NCI-H345 (cell line): ENCODE measurements at places on chromosomes 12 and 14.

DNA sequence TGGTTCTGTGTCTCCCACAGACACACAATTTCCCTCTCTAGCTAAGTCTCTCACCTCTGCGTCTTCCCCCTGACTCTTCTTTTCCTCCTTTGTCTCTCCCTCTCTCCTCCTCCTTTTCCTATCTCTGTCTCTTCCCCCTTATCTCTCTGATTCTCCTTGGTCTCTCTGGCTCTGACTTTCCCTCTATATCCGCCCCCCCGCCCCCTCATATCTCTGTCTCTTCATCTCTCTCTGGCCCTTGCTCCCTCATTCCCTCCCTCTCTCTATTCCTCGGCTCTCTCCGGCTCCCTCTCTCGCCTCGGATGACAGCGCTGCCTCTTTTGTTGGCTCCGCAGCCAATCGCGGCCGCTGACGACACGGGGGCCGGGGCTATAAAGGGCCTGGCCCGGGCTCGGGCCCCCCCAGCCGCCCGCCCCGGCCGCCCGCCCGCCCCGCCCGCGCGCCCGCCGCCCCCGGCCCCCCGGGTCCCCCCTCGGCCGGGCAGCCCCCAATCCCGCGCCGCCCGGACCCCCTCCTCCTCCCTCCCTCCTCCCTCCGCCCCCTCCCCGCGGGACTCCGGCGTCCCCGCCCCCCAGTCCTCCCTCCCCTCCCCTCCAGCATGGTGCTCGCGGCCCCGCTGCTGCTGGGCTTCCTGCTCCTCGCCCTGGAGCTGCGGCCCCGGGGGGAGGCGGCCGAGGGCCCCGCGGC is at the start of gene GDF11:
Gene GDF11, plus strand, starts transcription at position 404 of the 687 bp plus-strand sequence. Its CDS starts 195 bp downstream, at position 599.
- DNase-seq = peak; percentile 81

DNA sequence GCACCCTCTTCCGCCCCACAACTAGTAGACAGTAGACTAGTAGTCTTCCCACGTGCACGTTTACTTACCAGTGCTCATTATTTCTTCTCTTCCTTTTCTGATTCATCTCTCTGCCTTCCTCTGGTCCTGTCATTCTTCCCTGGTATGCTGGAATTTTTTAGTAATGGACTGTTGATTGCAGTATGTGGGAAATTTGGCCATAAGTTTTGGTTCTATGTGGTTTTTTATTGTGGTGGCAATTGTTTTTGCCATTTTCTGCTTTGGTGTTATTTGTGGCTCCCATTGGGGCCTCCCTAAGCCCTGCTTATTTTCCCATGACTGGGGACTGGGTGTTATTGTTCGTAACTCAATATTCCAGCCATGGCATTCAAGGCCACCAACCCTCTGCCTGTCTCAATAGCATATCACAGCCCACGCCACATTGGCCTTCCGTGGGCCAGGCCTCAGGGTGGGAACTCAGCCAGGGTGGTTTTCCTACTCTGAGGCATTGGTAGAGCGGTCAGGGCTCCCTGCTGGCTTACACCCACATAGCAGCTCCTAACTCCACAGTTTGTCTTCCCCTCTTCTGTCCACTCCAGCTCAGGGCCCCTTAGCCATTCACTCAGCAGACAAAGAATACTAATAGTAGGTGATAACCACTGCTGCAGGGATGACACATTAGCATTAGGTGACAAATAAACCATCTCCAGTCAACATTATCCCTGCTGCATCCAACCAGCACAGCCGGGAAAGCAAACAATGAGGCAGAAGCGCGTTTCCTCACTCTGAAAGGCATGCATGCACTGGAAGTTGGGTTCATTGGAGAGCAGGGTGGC is 321.5 kb downstream of the CACNA1C start:
- no peak for DNase-seq

GRCh38 chr14:37340353-37340752 is 142.6 kb downstream of the MIPOL1 start:
- no peak for DNase-seq

GRCh38 chr12:76883811-76884210 is 5.0 kb upstream of the CSRP2 start:
- DNase-seq = no peak

- no peak for DNase-seq
Observed at GRCh38 chr14:74599321-74599761, 12.7 kb downstream of the LTBP2 start.

DNA sequence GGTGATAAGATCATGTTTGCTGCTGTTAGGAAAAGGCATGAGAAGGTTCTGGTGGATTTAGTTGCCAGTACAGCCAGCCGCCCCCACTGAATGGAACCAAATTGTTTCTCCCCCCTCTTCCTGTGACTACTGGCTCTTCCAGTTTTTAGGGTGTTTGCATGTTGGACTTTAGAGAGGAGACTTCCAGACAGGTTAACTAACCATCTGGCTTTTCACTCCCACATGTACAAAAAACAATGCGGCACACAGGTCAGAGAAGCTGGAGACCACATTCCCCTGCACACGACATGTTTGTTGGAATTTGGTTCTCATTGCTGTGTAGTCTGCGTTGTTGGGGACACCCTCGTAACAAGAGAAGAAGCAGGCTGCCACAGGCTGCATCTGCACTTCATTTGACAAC is 103.9 kb upstream of the TMEM132C start:
- DNase-seq = no peak

- no peak for DNase-seq
Observed at GRCh38 chr12:87687362-87687761, 341.8 kb downstream of the C12orf50 start.

DNA sequence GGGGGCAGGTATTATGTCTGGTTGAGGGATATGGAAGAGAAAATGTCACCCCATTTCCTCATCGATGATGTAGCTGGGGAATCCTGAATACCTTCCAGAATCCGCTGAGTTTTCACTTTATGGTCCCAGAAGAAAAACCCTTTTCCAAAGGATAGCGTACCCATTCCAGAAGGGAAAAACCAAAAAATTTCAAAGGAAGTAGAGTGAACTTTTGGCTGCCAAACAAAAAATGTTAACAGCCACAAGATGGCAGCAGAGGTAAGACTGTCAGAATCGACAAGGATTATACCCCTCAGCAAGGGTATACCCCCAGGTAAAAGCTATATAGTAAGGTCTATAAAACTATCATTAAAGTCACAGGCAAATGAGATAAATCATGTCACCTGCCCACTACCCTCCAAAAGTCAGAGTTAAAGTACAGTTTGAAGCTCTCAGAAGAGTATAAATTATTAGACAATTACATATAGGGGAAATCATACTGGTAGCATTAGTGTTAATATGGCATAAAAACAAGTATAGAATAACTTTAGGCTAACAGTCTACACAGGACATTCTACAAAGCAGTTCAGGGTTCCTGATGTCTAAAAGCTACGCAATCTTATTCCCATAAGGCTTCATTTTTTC is 18.0 kb downstream of the ACIN1 start:
- no peak for DNase-seq

DNA sequence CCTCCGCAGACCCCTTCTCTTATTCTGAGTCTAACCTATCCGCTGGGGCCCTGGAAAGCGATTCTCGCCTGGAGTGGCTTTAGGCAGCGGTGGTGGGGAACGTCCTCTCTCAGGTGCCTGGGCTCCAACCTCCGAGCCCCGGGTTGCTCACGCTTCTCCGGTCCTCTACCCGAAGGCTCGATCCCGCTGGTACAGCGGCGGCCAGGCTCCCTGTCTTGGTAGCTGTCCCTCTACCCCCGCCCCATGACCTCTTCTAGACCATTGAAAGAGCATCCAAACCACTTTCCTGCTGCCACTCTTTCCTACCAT is 505 bp upstream of the HEBP1 start:
- no peak for DNase-seq

GRCh38 chr12:131351319-131352028 is 359.4 kb upstream of the SFSWAP start:
- DNase-seq = no peak

DNA sequence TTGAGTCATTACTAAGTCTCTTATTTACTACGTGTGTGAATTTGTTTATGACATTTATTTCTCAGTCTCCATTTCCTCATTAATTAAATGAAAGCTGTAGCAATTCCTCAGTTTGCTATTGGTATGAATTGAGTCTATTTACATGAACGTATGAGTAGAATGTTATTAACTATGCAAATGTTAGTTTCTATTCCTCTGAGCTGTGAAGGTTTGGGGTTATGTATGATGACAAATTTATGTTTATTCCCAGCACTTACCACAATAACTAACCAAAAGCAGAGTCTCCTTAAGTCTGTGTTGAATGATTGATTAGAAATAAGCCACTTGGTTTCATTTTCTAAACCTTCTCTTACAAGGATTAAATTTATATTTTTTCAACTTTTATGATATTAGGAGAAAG is 1340.9 kb downstream of the FSCB start:
- DNase-seq = no peak
